ENCODE measurements at places on chromosomes 6 and 20.

GRCh38 chr6:168030218-168030746 is 32.8 kb downstream of the KIF25 start:
- DNase-seq: no peak

DNA sequence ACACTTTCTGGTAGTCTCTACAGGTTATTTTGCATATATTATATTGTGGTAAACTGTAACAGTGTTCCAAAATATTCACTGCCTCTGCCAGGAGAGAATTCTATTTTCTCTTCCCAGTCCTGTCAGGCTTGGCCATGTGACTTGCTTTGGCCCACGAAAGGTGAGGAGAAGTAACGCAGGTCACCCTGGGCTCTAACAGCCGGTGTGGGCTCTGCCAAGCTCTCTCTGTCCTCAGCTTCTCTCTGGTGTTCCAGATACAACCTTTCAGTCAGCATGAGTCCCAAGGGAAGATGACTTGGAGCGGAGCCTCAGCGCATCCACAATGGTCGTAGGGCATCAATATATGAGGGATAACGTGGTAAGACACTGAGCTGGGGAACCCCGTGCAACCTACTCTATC is 113.0 kb upstream of the RREB1 start:
- no peak for DNase-seq

- DNase-seq: no peak
These were observed 354.1 kb upstream of the CDH4 start for GRCh38 chr20:60897976-60898375.

- no peak for DNase-seq
These were observed 45.3 kb downstream of the NINL start for GRCh38 chr20:25539742-25540672.

DNA sequence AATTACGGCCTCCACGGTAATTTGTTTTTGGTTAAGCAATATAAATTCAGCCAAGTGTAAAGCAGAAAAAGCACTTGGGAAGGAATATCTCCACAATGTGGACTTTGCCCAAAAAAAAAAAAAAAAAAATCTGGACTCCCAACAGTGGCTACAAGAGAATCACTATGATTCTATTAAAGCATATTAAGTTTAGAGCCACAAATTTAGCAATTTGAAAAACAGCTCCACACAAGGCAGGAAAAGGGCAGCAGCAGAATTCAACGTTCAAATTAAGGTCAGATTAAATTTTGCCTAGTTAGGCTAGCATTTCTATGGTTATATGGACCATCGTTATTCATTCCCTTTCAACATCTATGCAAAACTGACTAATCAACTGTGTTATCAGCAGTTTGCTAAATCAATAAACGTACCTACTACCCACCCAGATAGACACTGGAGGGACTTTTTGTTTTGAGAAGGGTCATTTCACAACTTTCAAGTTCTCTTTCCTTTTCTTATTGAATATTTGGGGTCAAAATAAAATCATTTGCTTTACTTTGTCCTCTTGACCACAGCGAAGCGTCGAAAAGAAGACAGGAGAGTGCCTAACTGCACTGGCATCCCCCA is 1.0 kb downstream of the MCM9 start:
- DNase-seq: no peak

GRCh38 chr6:144353871-144354314 is 68.8 kb downstream of the UTRN start:
- peak; percentile 81 for DNase-seq

GRCh38 chr6:42914546-42914945 is 1.3 kb upstream of the PTCRA start:
- DNase-seq: no peak

DNA sequence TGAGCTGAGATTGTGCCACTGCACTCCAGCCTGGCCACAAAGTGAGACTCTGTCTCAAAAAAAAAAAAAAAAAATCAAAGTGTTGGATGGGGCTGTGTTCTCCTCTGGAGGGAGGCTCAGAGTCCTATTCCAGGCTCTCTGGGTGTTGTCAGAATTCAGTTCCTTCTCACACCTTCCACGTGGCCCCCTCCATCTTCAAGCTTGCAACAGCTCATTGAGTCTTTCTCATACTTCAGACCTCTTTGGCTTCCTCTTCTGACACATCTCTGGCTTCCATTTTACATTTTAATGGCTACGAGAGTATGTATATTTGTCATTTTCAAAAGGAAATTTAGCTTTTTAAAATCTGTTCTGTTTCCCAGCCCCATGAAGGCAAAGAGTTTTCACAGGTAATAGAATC is 85.8 kb downstream of the RNF144B start:
- no peak for DNase-seq

GRCh38 chr6:12716298-12716916 is at the start of gene PHACTR1:
PHACTR1 (plus strand) TSS chr6:12716767.
- no peak for DNase-seq

DNA sequence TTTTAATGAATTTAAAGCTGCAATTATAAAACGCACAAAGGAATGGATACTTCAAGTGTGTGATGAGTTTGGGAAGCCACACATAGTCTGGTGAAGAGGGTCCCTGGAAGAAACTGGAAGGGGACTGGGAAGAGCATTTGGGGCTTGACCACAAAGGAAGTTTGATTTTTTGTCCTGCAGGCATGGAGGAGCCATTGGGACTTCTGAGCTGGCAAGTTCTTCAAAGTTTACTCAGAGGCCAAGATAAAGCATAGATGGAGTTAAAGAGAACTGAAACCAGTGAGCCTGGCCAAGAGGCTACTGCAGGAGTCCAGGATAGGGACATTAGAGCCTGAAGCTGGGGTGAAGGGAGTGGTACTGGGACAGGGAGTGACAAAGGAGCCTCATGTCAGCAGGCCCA is 95.0 kb downstream of the AIG1 start:
- DNase-seq: no peak

DNA sequence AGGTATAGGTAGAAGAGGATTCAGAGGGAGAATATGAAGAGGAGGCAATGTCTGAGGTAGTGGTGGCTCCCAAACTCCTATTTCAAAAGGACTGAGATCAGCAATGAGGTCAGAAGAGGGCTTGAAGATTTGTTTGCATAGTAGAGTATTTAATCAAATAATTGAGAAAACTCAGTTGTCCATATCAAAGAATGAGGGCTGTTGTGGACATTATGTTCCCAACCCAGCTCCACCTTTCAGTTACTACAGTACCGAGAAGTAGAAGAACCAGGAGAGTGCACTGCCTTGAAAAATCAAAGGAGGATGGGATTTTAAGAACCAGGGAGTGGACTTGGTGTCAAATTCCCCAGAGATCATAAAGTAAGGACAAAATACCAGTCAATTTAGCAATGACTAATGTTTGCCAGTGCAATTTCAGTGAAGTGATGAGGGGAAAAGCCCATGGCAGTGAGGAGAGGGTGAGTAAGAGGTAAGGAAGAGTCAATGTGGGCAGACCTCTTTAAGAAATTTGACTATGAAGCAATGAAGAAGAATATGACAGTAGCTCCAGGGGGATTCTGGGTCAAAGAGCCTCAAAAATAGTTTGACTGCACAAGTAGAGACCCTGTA is 382.4 kb downstream of the PKHD1 start:
- no peak for DNase-seq

DNA sequence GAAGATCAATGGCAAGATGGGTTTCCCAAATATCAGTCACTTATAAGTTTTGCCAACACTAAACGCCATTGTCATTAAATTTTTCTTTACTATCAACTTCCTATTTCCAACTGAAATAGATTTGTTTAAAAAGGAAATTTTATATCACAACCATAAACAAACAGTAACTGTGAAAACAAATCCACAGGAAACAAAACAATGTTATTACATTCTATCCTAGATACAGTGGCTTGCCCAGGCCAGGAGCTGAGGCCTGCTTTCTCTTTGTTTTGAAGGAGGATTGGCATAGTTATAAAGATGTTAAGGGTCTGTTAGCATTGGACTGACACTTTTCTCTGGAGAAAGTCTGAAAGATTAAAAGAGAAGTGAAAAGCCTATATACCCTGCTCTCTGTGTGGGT is 24.9 kb downstream of the PPP1R16B start:
- DNase-seq: no peak

GRCh38 chr20:2101057-2101864 is at the start of gene STK35:
STK35 (plus strand) TSS chr20:2101827; CDS start chr20:2101882, 55 bp downstream.
- DNase-seq: peak; percentile 78

- no peak for DNase-seq
These were observed 719.6 kb downstream of the TBC1D32 start for GRCh38 chr6:120614723-120615122.

GRCh38 chr6:160427312-160428068 is 79.3 kb downstream of the SLC22A3 start:
- DNase-seq: no peak

DNA sequence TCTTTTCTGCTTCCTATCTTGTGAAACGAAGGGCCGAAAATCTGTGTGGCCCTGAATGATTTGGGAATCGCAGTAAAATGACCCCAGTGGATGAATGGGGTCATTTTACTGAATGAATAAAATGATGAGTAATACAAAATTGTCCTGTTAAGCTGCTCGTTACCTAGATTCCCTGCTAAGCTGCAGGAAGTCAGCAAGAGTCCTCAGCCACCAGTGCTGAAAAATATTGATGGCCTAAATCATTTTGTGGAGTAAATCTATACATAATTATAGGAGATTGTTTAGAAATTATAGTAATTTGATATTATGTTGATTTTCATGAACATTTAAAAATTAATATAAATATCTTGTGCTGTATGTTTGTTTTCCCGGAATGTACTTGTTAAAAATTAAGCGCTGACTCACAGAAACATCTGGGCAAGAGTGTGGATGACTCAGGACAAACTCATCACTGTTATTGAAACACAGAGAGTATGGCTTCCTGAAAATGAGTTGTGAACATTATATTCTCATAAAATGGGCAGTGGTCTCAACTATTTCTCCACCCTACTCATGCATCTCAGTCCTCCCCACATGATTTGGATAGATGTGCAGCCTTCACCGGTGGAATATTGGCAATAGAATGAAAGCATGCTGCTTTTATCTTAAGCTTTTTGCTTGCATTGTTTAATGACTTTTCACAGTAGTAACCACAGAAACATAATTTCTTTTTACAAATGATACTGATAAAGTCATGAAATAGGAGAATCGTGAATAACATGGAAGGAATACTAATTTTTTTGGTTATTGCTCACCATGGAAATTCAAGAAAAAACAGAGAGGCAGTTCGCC is 36.2 kb upstream of the RGS17 start:
- no peak for DNase-seq

GRCh38 chr6:1438471-1438881 is 49.1 kb downstream of the FOXF2 start:
- DNase-seq: no peak

DNA sequence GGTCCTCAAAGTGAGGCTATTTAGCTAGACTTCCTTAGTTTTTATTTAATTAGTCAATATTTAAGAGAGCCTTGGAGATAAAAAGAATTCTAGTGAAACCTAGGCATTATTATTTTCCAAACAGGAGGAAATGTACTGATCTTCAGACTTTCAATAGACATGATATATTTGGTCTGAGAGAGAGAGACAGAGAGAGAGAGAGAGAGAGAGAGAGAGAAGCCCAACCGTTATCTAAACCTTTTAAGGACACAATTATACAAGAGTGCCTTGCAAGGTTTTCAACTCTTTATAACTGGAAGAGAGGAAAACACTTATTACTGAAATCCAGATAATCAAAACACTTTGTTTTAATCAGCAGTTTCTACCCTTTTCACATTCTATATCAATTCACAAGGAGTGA is 64.8 kb downstream of the BACH2 start:
- no peak for DNase-seq

DNA sequence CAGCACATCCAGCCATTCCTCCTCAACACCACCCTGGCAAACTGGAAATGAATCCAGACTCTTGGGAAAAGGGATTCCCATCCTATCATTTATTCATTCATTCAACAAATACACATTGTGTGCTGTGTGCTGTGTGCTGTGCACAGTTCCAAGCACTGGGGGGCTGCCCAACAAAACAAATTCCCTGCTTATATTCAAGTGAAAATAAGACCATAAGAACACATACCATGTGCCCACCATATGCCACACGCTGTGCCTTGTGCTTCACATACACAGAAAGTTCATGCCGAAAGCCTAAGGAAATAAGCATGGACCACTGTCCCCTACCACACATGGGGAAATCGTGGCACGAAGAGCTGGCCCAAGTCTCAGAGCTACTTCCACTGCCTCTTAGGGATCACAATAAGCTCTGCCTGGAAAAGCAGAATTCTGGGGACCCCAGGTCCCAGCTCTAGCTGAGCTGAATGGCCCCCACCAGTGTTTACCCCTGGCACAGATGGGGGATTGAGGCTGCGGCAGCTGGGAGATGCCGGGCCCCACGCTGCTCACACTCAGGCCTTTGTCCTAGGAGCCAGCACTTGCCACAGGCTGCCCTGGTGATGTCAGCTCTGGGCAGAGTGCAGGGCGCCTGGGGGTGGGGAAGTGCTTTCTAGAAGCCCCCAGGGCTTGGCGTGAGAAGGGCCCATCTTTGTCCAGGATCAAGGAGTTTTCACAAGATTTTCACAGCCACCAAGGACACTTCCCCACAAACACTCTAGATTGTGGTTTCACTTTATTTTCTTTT is 99.6 kb downstream of the PREX1 start:
- no peak for DNase-seq
